Ovary (tissue), 10 donors: ENCODE measurements at places on chromosomes 11 and 22. TPM values are rescaled to one million over a fixed set of nuclear protein-coding genes. Genes with fewer than 3 reads are reported as not detected.

Gene FBLN1
- total RNA-seq: 62.7 TPM

Gene HTR3A
- total RNA-seq: not detected

Gene USP47
- total RNA-seq: 70.5 TPM

Gene FGF4
- not detected for total RNA-seq

Gene HOATZ
- 1.8 TPM for total RNA-seq

Gene TAGLN
- 2,646 TPM for total RNA-seq

Gene TMEM126A
- 21.3 TPM for total RNA-seq

Gene PNPLA3
- 1.3 TPM for total RNA-seq

Gene GUCY1A2
- total RNA-seq: 6.3 TPM

GRCh38 chr11:33027233-33027632 is 11.6 kb downstream of the DEPDC7 start:
- no peaks in the 10 kb centered on the region for H3K4me1 ChIP-seq
- no peak overlapping the region for H3K4me3 ChIP-seq
- no peak overlapping the region for H3K27ac ChIP-seq
- no peaks in the 10 kb centered on the region for H3K27me3 ChIP-seq
- H3K36me3 ChIP-seq: no peaks in the 10 kb centered on the region

DNA sequence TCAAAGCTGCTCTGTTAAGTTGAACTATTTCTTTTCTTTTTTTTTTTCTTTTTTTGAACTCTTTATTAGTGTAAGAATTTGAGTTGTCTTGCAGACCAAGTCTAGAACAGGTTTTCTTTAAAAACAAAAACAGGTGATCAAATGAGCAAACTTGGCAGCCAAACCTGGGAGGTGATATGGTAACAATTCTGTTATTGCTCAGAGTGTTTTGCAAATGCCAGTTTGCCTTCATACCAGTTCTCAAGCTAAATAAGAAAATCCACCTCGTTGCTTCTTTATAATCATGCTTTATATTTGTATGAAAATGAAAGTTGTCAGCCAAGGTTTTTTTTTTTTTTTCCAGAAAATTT is 76.9 kb downstream of the DEPDC5 start:
- no peak for DNase-seq
- no peaks in the 10 kb centered on the region for H3K36me3 ChIP-seq
- peaks cover 5% of the 10 kb centered on the region for H3K4me1 ChIP-seq
- H3K4me3 ChIP-seq: no peak overlapping the region
- no peaks in the 10 kb centered on the region for H3K27me3 ChIP-seq

DNA sequence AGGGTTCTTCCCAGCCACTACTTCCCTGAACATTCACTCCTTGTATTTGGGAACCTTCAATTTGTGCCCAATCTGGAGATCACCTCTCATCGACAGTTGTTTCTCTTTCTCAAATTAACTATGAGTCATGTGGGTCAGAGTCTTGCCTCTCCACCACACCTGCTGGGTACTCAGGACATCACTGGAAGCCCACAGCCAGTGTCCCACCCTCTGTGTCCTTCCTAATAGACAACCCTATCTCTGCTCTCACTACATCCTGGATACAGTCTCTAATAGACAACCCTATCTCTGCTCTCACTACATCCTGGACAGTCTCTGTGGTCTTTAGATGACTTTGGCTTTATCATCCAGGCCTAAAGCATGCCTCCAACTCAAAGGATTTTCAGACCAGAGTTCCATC is 70.1 kb downstream of the ARL14EP start:
- no peak overlapping the region for H3K4me3 ChIP-seq
- H3K4me1 ChIP-seq: no peaks in the 10 kb centered on the region
- no peaks in the 10 kb centered on the region for H3K36me3 ChIP-seq
- H3K27me3 ChIP-seq: no peaks in the 10 kb centered on the region

DNA sequence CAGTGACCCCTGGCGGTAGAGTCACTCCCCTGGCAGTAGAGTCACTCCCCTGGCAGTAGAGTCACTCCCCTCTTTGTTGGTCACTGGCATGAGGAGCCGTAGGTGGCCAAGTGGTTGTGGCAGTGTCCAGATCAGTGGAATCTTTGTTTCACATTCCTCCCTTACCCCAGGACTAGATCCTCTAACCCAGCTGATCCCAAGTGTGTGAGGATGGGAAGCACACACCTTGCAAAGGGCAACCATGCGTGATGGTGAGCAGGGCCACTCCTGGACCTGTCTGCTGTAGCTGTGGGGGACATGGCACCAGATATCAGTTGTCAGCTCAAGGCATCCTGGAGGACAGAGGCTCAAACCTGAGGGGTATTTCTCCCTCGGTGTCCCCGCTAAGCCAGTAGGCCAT is 37.8 kb downstream of the OSBP2 start:
- H3K4me3 ChIP-seq: no peak overlapping the region
- no peaks in the 10 kb centered on the region for H3K27me3 ChIP-seq
- DNase-seq: no peak
- no peak overlapping the region for H3K27ac ChIP-seq

DNA sequence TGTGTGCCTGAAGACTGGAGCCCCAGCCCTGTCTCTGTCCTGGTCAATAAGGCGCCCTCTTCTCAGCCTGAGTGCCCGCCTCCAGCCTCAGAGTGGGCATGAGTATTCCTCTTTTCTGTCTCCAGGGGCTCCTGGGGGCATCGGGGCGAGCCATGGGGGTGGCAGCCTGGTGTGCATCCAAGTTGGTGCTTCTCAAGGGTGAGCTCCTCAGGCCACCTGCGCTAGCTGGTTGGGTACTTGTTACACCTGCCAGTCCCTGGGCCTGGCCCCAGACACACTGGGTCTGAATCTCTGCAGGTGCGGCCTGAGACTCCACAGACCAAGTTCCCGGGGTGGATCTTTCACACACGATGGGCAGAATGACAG is 168.6 kb upstream of the B3GAT1 start:
- no peaks in the 10 kb centered on the region for H3K27me3 ChIP-seq
- no peak overlapping the region for H3K27ac ChIP-seq
- no peak overlapping the region for H3K4me3 ChIP-seq
- H3K36me3 ChIP-seq: no peaks in the 10 kb centered on the region

GRCh38 chr22:48943567-48944432 is 883.9 kb downstream of the BRD1 start:
- no peaks in the 10 kb centered on the region for H3K4me1 ChIP-seq
- no peak overlapping the region for H3K27ac ChIP-seq
- DNase-seq: no peak
- H3K27me3 ChIP-seq: no peaks in the 10 kb centered on the region
- no peak overlapping the region for H3K4me3 ChIP-seq
- H3K36me3 ChIP-seq: no peaks in the 10 kb centered on the region

GRCh38 chr11:76209375-76209972 is 3.2 kb upstream of the WNT11 start:
- DNase-seq: peak; percentile 48
- H3K27ac ChIP-seq: no peak overlapping the region
- H3K36me3 ChIP-seq: no peaks in the 10 kb centered on the region
- H3K4me3 ChIP-seq: peak overlapping the region; percentile 31

GRCh38 chr22:24147666-24148065 is 33.6 kb upstream of the SUSD2 start:
- H3K36me3 ChIP-seq: no peaks in the 10 kb centered on the region
- H3K27me3 ChIP-seq: no peaks in the 10 kb centered on the region
- H3K4me1 ChIP-seq: peaks cover 31% of the 10 kb centered on the region
- no peak for DNase-seq
- H3K27ac ChIP-seq: peak overlapping the region; percentile 82
- no peak overlapping the region for H3K4me3 ChIP-seq

DNA sequence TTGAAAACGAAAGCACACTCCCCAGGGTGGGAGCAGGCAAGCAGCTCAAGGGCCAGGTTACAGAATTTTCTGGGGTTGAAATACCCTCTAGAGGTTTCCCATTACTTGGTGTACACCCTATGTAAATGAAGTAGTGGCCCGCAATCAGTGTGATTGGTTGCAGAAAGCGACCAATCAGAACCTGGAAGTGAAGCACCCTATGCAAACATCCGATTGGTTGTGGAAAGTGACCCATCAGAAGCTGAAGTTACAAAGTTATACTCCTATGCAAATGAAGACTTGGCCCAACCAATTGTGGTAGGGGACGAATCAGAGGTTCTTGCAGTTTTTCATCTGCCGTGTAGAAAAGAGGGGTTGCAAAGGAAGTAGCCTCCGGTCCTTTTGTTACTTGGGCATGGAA is 19.2 kb downstream of the PRR5 start:
- no peaks in the 10 kb centered on the region for H3K4me1 ChIP-seq
- no peaks in the 10 kb centered on the region for H3K36me3 ChIP-seq
- H3K27me3 ChIP-seq: no peaks in the 10 kb centered on the region
- H3K4me3 ChIP-seq: no peak overlapping the region

DNA sequence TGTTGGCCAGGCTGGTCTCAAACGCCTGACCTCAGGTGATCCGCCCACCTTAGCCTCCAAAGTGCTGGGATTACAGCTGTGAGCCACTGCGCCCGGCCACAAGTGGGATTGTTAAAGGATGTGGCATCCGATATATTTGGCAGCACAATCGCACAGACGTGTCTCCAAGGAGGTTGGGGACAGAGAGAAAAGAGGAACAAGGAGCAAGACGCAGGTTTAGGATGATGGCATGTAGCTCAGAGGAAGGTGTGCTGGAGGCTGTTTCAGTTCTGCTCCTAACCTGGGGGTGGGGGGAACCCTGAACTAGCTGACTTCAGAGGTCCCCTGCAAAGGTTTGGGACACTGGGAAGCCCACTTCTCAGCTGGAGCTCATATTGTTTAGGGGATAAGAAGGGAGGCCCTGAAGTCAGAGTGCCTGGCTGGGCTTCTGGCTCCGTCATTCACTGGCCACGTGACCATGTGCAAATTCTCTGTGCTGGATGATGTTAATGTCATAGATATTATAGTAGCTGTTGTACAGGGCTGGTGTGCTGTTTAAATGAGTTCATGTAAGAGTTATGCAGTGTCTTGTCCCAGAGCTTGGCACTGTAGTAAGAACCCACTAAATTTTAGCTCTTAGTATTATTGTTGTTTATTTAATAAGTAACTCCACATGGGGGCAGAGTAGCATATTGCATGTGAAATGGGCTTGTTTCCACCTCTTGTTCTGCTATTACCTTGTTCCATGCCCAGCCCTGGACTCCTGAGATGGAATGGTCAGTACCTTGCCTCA is 129.7 kb downstream of the ST3GAL4 start:
- no peaks in the 10 kb centered on the region for H3K27me3 ChIP-seq
- H3K4me3 ChIP-seq: no peak overlapping the region
- H3K4me1 ChIP-seq: no peaks in the 10 kb centered on the region
- no peak for DNase-seq
- no peaks in the 10 kb centered on the region for H3K36me3 ChIP-seq
- no peak overlapping the region for H3K27ac ChIP-seq

DNA sequence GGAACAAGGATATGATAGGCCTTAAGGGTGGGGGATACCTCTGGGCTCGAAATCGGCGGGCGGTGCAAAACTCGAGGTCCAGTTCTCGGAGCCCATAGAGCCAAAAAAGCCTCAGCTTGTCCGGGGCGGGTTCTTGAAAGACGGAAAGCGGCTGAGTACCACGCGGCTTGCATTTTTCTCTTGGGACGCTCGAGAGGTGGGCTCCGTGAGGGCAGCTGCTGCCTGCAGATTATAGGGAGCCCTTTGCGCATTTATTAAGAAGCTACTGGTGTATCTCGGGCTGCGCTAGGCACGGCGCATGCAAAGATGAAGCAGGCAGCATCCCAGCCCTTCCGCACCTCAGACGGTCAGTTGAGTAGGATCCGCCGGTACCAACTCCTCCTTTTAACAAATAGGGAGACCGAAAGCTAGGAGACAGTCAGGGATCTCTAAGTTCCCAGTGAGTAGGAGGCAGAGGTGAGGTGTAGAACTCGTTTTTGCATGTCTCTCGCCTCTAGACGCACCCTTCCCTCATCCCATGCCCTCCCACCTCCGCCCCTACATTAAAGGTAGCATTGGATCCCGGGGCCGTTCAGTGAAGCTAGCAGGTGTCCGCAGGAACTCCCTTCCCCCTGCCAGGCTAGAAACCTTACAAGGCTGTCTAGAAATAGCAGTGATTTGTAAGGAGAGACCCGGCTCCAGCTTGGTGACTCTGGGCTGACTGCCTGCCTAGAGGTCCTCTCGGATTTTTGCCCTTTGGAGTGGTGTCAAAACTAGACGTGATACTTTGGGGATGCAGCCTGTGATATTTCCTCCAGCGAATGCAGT is 768 bp downstream of the LDHA start:
- no peaks in the 10 kb centered on the region for H3K36me3 ChIP-seq
- peak overlapping the region; percentile 74 for H3K4me3 ChIP-seq
- peak; percentile 40 for DNase-seq

DNA sequence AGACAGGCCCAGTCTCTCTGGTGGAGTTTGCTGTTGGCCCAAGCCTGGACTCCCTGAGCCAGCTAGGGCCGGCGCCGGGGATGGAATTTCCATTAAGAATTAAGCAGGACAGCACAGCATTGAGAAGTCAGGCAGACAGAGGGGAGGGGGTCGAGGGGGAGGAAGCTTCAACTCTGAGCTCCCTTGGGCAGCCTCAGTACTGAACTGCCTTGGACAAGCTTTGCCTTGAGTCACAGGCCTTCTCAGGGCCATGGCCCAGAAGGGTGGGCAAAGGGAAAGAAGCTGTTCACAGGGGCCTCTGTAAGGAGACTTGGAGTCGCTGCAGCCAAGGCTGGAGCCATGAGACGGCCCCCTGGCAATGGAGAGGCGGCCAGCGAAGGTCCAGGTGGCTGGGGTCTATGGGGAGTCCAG is 2.6 kb upstream of the INSC start:
- no peaks in the 10 kb centered on the region for H3K4me1 ChIP-seq
- H3K36me3 ChIP-seq: no peaks in the 10 kb centered on the region
- H3K27me3 ChIP-seq: no peaks in the 10 kb centered on the region
- no peak overlapping the region for H3K4me3 ChIP-seq
- H3K27ac ChIP-seq: no peak overlapping the region

GRCh38 chr11:120392793-120393192 is 56.6 kb downstream of the ARHGEF12 start:
- no peaks in the 10 kb centered on the region for H3K4me1 ChIP-seq
- H3K27ac ChIP-seq: no peak overlapping the region
- DNase-seq: no peak
- no peak overlapping the region for H3K4me3 ChIP-seq
- H3K27me3 ChIP-seq: no peaks in the 10 kb centered on the region
- no peaks in the 10 kb centered on the region for H3K36me3 ChIP-seq

DNA sequence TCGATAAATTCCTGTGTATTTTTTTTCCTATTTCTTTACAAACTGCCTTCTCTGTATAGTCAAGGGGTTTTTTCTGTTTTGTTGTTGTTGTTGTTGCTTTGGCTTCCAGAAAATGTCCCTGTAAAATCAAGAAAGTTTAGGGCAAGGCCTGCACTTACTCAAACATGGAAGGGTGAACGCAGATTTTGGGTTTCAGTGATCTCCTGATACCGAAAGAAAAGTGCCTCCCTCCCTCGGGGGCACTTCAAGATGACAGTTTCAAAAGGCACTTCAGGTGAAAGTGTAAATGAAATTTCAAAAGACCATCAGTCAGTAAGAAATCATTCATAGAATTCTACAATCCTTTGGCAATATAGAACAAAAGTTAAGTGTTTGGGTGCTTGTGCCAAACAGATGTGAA is 43.4 kb upstream of the TMPRSS4 start:
- no peak for DNase-seq
- no peak overlapping the region for H3K27ac ChIP-seq
- no peak overlapping the region for H3K4me3 ChIP-seq
- no peaks in the 10 kb centered on the region for H3K36me3 ChIP-seq
- H3K4me1 ChIP-seq: no peaks in the 10 kb centered on the region
- no peaks in the 10 kb centered on the region for H3K27me3 ChIP-seq
